ENCODE measurements at places on chromosomes 7 and 10. TPM values are rescaled to one million over a fixed set of nuclear protein-coding genes. Genes with fewer than 3 reads are reported as not detected.

NUTM2A gene
- 0.28 TPM for total RNA-seq

NUDT5 gene
- 65.8 TPM for total RNA-seq

ASB15 gene
- total RNA-seq = not detected

AKAP9 gene
- 66.0 TPM for total RNA-seq

IFIT2 gene
- 22.8 TPM for total RNA-seq

SLC29A4 gene
- 1.3 TPM for total RNA-seq

TAS2R4 gene
- total RNA-seq = 0.19 TPM
